Thyroid gland (tissue), 4 donors: ENCODE measurements at places on chromosomes 3 and 15. TPM values are rescaled to one million over a fixed set of nuclear protein-coding genes. Genes with fewer than 3 reads are reported as not detected.

- DNase-seq: no peak
- H3K36me3 ChIP-seq: no peaks in the 10 kb centered on the region
- no peaks in the 10 kb centered on the region for H3K4me1 ChIP-seq
Measured at GRCh38 chr3:99958222-99958912, 140.7 kb downstream of the CMSS1 start.

DNA sequence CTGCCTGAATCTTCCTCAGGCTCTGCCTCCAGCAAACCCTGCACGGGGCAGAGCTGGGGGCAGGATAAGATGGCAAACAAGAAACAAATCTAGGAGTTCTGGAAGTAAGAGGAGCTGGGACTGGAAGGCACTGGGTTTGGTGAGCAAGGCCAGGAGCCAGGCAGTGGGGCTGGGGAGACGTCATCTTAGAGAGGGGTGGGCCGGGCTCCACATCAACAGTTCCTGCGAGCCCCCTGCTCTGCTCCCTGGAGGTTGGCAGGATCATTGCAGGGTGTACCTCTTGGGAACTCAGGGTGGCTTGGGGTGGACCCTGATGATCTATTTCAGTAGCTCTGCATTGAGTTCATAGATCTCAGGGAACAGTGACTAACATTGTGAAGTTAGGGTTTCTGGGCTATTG, 87.3 kb upstream of the PRR23E start:
- H3K4me3 ChIP-seq: no peak overlapping the region
- no peak overlapping the region for H3K27ac ChIP-seq
- no peak for DNase-seq

Gene GRAMD2A
- 26.9 TPM for total RNA-seq

DNA sequence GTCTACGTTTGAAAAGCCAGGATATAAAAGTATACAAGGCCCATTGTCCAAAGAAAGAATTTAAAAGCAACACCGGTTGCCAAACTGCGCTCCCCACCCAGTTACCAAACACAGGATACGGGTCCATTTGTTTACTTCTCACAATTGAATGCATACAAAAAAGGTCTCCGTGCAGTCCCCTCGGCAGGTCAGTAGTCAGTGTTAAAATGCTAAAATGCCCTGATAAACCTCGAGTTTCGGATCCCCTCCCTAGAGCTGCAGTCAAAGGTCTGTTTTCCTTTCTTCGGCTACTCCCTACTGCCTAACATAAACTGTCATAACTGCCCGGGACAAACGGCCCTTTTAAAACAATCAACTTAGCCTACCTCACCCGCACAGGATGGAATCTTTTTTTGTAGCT, 534.6 kb downstream of the FOXP1 start:
- peak overlapping the region; percentile 27 for H3K27ac ChIP-seq
- H3K27me3 ChIP-seq: no peaks in the 10 kb centered on the region
- H3K4me3 ChIP-seq: no peak overlapping the region
- no peaks in the 10 kb centered on the region for H3K36me3 ChIP-seq
